ENCODE measurements at places on chromosomes 3 and 15. TPM values are rescaled to one million over a fixed set of nuclear protein-coding genes. Genes with fewer than 3 reads are reported as not detected.

The MUC4 gene
- not detected for total RNA-seq

The LEKR1 gene
- total RNA-seq: not detected

The KBTBD12 gene
- total RNA-seq: not detected

The ATP8B4 gene
- under 0.01 TPM for total RNA-seq

The IGF2BP2 gene
- 42.8 TPM for total RNA-seq

The CYP11A1 gene
- total RNA-seq: not detected

The FBXW12 gene
- not detected for total RNA-seq

The NOX5 gene
- total RNA-seq: not detected

The OR5K2 gene
- total RNA-seq: not detected

The RBP2 gene
- not detected for total RNA-seq

The CRTC3 gene
- total RNA-seq: 13.6 TPM

The IL17RE gene
- total RNA-seq: 0.07 TPM
